ENCODE measurements at places on chromosomes 3 and 15.
A peak's percentile ranks its signal among the peaks of the same experiment; 100 is the strongest.

DNA sequence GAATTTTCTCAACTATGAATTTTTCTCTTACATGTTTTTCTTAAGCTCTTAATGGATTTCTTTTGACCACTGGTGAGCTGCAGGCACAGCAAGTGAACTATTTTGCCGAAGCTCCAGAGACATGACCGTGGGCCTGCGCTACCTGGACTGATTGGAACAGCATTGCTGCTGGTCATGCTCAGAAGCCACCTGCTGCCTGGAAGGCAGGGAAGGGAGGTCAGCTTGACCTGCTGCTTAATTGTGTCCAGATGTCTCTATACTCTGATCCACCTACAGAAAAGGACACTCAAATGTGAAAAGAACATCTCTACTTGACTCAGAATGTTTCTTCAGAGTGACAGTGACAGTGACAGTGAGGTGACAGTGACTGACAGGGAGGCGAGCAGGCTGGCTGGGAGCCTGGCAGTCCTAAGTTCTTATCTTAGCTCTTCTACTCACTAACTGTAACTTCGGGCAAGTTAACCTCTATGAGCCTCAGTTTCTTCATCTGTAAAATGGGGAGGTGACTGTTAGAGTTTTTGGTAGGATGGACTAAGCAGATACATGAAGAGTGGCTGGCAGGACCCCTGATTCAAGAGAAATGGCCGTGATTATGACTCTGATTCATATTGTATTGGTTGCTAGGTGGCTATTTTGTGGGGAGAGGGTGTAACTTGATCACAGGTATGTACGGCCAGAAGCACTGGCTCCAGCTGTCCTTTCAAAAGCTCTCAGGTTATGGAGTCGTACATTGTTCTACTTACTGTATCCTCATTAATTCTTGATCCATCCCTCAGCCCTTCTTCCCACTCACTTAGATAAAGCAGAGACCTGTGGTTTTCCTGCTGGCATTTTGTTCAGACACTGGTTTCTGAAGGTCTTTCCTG lies 54.8 kb upstream of the DLG1 start:
- DNase-seq = no peak

GRCh38 chr3:122677216-122677615 lies 3.4 kb upstream of the PARP14 start:
- no peak for DNase-seq

DNA sequence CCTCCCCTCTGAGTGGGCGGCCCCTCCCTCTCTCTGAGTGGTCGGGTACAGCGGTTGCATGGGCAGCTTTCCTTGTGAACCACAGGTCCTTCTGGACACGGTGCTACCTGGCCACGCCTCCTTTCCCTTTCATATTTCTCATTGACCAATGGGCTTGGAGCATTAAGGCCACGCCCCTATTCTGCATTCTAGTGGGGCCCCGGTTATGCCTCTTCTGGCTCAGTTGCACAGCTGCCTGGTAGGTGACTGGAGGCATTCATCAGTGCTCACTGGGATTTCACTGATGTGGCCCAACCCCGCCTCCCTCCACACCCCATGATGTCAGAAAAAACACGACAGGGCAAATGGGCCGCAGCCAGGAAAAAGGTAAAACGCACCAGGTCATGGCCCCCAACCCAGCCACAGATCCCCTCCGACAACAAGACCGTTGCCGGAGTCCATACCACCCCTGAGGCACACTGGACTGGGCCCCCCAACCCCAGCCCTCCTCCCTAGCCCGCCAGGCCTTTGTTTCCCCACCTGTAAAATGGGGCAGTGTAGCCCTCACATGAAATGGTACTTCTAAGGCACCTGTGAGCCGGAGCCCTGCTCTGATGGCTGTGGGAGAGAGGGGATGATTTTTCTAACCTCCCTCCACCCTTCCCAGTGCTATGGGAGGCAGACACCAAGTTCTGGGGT lies 26.3 kb downstream of the NGRN start:
- peak; percentile 35 for DNase-seq

- DNase-seq = no peak
These were observed 53.2 kb downstream of the SLTM start for GRCh38 chr15:58880320-58880719.

GRCh38 chr3:170383567-170383966 lies 26.1 kb downstream of the SKIL start:
- no peak for DNase-seq

DNA sequence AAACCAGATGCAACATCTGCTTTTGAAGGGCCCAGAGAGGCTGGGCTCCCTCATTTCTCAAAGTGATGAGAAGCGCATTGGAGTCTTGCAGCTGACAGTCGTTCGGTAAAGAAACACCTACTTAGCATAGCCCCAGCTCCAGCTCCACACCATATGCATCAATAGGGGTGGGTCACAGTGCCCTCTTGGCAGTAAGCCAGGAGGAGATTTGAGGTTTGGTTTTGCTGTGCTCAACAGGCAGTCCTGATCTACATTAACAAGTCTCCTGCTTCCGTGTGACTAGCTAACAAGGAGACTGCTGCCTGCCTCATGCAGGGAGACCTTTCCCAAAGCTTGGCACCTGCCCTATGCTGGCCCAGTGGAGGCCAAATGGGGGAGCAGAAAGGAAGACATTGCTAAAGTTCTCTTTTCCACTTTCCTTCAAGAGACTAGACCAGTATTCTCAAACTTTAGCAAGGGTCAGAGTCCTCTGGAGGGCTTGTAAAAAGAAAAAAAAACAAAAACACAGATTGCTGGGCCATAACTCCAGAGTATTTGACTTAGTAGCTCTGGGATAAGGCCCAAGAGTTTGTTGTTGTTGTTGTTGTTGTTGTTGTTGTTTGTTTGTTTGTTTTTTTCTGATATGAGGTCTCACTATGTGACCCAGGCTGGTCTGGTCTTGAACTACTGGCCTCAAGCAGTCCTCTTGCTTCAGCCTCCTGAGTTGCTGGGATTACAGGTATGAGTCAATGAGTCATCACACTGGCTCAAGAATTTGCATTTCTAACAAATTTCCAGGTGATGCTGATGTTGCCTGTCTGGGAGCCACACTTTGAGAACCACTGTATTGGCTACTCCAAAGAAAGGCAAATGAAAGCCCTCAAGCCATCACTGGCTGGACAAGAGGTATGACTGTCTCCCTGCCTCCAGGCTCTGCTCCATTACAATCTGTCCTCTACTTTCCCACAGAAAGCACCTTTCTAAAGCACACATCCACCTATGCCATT lies 294.9 kb downstream of the RORA start:
- no peak for DNase-seq

DNA sequence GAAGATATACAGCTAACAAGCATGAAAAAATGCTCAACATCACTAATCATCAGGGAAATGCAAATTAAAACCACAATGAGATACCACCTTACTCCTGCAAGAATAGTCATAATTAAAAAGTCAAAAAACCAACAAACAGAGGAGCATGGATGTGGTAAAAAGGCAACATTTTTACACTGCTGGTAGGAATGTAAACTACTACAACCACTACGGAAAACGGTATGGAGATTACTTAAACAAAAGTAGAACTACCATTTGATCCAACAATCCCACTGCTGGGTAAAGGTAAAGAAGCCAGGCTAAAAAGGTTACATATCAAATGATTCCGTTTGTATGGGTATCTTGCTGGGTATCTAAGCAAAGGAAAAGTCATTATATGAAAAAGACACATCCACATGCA lies 53.8 kb downstream of the STAG1 start:
- no peak for DNase-seq

DNA sequence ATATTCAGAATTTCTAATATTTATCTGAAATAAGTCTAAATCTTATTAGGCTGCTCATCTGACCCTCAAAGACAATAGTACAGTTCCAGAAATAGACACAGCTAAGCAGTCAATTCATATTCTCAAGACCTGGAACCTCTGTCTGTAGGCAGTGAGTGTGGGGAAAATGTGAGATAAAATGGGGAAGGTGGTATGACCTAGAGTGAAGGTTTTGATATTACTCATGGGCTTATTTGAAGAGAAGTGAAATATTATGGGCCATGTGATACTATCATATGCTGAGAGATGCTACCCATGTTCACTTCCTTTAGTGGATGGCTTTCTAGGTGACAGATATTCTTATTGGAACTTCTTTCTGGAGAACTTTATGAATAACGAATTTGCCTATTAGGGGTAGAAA lies 33.5 kb downstream of the TGFBR2 start:
- peak; percentile 79 for DNase-seq

- no peak for DNase-seq
These were observed 93.6 kb downstream of the BOC start for GRCh38 chr3:113304856-113305540.

GRCh38 chr3:9351709-9352126 lies 11.1 kb upstream of the THUMPD3 start:
- DNase-seq = no peak

DNA sequence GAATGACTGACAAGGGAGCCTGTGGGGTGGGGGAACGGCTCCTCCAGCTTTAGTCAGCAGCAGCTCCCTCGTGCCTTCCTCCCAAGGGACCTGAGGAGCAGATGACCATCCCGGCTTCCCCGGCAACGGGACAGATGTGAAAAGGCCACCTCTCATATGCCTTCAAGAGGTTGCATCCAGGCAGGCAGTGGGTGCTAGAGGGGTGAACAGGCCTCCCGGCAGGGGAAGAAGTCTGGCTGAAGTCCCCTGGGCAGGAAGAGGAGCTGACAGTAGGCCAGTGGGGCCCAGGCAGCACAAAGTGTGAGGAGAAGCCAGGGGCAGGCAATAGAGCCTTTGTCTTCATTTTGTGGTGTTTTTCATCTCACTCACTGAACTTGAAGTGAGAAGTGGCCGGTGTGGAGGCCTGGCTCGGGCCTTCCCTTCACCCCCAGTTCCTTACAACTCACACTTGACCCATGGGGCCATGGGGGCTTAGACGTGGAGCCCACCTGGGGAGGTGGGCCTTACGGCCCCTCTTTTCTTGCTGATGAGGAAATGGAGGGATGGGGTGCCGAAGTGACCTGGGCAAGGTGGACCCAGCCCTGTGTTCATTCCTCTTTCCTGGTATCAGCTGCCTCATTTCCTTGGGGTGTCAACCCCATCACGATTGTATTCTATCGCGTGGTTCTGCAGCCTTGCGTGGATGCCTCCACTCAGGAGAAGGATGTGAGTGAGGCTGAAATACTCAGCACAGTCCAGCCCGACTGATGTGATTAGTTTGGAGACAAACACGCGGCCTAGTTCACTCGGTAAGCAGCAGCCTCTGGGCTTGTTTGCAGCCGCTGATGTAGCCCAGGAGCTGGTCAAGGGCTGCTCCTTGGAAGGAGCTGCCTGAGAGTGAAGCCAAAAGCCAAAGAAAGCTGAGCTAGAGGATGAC lies 115.5 kb upstream of the ALDH1A3 start:
- no peak for DNase-seq

GRCh38 chr3:154018100-154018696 lies 103.0 kb upstream of the ARHGEF26 start:
- peak; percentile 10 for DNase-seq

Data from B cell (primary cell).